A549 treated with RU486 at 1 μM for 4 hours (cell line): ENCODE measurements at places on chromosomes 1 and 21. TPM values are rescaled to one million over a fixed set of nuclear protein-coding genes. Genes with fewer than 3 reads are reported as not detected.

MAP3K7CL gene
- 1.5 to 2.7 TPM (median 1.9 TPM) in 5 replicates for total RNA-seq

KCNJ6 gene
- total RNA-seq: 1.1 to 2.8 TPM (median 2.5 TPM) in 5 replicates

CFH gene
- total RNA-seq: 3.7 to 6.5 TPM (median 4.2 TPM) in 5 replicates

PDE4B gene
- total RNA-seq: 12.7 to 16.3 TPM (median 15.4 TPM) in 5 replicates

NFASC gene
- 1.1 to 2.0 TPM (median 1.2 TPM) in 5 replicates for total RNA-seq

AMY1C gene
- not detected in 5 replicates for total RNA-seq

DENND2C gene
- total RNA-seq: 0.29 to 0.48 TPM (median 0.42 TPM) in 5 replicates

SLC30A10 gene
- total RNA-seq: 0.06 to 0.09 TPM (median 0.07 TPM) in 3 of 5 replicates, not detected in the others

FCRL5 gene
- total RNA-seq: not detected in 5 replicates

NTRK1 gene
- 0.06 to 0.24 TPM (median 0.16 TPM) in 4 of 5 replicates, not detected in the other for total RNA-seq

KCNJ9 gene
- total RNA-seq: not detected in 5 replicates
